ENCODE measurements at places on chromosomes 5 and 9.

DNA sequence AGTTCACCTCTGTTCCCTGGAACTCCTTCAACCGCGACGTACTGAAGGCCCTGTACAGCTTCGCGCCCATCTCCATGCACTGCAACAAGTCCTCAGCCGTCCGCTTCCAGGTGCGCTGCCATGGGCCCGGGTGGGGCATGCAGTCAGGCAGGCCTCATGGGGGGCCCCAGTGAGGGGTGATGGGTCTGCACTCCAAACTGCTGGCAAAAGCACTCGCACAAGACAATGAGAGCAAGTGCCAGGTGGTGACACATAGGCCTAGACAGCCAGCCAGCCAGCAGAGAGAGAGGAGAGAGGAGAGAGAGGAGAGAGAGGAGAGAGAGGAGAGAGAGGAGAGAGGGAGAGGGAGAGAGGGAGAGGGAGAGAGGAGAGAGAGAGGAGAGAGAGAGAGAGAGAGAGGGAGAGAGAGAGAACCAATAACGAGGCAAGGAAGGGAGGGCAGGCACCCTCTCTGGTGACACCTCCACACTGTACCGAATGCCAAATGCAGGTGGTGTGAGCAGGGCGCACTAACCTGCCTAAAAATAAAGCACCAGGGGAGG, 21.0 kb downstream of the DBH start:
- no peak for DNase-seq

DNA sequence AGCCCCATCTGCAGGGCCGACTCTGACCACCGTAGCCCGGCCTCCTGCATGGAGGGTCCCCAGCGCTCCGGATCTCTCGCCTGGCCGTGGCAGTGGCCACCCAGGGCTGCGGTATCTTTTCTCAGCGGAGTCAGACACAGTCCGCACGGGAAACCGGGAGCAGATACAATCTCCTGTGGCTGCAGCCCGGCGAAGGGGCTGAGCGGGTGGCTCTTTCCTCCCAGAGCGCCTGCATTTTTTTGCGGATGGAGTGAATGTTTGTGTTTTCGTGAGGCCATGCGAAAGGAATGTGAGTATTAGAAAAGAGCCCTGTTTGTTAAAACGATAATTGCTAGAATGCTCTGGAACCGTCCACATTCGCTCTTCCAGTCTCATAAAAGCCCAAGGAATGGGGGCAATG, 53.4 kb upstream of the PTCH1 start:
- DNase-seq = no peak

DNA sequence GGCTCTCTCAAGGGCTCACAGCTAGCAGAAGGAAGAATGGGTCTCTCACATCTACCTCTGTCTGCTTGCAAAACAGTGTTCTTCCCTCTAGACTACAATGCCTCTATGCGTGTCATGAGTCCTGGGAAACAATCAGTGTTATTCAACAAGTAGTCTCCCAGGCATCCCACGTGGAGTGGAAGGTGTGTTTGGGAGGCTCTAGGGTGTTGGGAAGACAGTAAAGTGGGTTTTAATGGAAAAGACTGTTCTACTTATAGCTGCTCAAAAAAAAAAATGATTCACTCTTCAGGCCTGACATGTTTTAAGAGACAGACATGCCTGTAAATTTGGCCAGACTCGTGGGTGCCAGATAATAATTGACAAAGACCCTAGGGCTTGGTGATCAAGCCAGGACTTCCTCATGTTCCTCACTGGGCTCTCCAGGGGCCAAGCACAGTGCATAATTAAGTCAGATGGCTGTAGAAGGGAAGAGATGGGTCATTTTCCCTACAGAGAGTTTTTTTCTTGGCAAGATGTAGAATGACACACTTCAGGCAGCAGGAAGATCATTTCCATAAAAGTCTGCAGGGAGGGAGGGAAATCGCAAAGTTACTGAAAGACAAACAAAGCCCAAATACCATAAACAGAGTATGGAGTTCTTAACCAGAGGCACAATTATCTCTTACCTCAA, 246.4 kb downstream of the ACTL7B start:
- DNase-seq = no peak

- DNase-seq = peak; percentile 69
These were observed 72.0 kb downstream of the SEMA6A start for GRCh38 chr5:116502616-116503015.

DNA sequence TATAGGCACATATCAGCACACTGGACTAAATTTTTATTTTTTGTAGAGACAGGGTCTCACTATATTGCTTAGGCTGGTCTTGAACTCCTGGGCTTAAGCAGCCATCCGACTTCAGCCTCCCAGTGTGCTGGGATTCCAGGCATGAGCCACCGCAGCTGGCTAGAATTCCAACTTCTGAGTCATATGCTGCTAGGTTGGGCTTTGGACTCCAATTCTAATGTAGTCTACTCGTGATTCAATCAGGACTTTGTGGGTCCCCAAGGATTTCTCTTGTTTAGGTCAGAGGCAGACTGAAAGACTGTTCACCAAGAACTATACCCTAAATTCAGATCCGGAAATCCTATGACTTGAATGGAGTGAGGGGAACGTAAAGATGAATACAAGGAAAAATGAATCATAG, 68.2 kb upstream of the CHD1 start:
- DNase-seq = peak; percentile 30

GRCh38 chr9:37937366-37937765, 33.4 kb upstream of the SLC25A51 start:
- no peak for DNase-seq

DNA sequence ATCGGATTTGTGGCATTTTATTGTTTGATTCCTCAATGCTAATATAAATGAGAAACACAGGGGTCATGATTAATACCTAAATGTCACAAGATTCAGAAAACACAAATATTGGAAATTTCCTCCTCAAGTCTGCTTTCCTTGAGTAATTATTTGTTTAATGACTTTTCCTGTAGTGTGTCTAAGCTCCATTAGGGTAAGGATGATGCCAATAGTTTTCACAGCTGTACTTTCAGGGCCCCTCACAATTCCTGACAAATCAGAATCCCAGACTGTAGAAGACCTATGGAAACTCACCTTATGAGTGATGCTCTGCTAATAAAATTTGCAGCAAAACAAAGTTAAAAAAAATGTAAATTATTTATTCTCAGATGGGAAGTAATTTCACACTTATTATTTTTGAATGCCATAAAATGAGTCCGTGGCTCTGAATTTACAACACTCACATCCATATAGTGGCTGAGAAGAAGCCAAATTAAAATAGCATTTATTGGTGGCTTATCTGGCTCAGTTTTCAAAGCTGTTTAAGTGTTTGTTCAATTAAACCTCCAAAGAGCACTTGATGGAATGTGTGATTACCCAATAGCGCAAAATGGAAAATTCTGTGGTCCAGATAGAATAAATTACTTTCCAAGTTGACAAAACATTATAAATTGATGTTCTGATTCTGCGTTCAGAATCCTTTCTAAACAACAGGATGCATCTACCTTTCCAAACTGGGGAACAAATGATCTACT, 1.6 kb upstream of the SPINK14 start:
- no peak for DNase-seq

DNA sequence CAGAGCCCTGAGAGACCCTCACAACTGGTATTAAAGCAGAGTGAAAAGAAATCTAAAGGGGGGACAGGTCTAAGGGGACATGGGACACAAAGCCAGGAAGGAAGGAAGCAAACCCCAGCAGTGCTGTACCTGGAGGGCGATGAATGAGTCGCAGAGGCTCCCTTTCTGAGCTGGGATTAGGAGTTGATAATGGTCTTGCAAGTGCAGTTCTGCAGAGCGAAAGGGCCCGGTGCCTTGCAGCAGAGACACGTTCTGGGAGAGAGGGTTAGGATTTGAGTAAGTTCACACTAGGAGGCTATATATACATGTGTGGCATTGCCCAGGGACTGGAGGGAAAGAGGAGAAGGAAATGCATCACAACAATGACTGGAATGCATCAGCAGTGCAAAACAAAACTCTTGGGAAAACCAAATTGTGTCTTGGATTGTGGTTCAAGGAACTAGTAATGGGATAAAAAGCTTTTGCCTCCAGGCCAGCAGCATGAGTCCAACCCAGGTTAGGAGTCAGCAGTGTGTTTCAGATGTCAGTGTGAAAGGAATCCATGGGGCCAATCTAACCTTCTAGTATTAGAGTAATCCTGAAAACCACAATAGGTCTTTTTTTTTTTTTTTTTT, 38.8 kb upstream of the LIFR start:
- no peak for DNase-seq

GRCh38 chr5:170554521-170555267, 50.9 kb downstream of the KCNIP1 start:
- DNase-seq = peak; percentile 38

DNA sequence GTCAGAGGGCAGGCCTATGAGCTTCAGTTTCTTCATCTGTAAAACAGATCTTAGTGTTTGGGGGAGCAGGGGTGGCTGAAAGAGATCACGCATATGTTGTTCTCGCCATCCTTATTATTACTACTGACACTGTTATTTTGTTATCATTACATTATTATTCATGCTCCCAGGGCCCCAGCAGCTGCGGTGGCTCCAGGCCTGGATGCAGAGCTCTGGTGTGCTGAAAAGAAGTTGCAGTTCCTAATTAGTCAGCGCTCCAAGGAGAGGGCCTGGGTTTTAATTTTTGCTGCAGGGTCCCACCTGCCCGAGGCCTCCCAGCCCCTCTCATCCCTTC, 19.5 kb downstream of the CXXC5 start:
- DNase-seq = peak; percentile 63

DNA sequence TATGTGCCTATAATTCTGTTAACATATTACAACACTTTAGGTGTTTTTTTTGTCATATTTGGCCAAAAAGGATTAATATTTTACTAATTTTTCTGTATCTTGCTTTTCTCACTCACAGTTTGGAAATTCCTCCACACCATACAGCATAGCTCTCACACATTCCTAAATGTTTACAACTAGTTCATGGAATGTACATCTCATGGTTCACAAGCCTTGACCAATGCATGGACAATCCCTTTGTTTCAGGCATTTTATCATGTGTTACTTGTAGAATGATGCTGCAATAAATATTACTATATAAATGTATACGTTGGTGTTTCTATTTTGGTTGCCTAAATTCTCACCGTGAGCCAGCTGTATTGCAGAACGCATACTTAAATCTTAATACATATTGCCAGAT, 80.5 kb upstream of the SPATA31C2 start:
- no peak for DNase-seq

GRCh38 chr5:126746290-126746689, 30.6 kb upstream of the LMNB1 start:
- no peak for DNase-seq

GRCh38 chr5:157516006-157516405, 56.0 kb downstream of the NIPAL4 start:
- DNase-seq = no peak

GRCh38 chr5:83608122-83608521, 112.5 kb downstream of the HAPLN1 start:
- peak; percentile 63 for DNase-seq

GRCh38 chr9:27188426-27188825, 79.4 kb downstream of the TEK start:
- DNase-seq = no peak

- no peak for DNase-seq
These were observed 1244.1 kb upstream of the ACO1 start for GRCh38 chr9:31140316-31140715.

- peak; percentile 4 for DNase-seq
These were observed 36.7 kb downstream of the SARDH start for GRCh38 chr9:133701321-133701980.
